Pericardium fibroblast (primary cell): ENCODE measurements at places on chromosomes 6 and 20. TPM values are rescaled to one million over a fixed set of nuclear protein-coding genes. Genes with fewer than 3 reads are reported as not detected.

The MRAP2 gene
- total RNA-seq = not detected in 2 replicates

The NKAIN4 gene
- 0.17 TPM in 1 of 2 replicates, not detected in the other for total RNA-seq

The ZNF311 gene
- 0.26 and 1.8 TPM in 2 replicates for total RNA-seq

The PTCRA gene
- not detected in 2 replicates for total RNA-seq

The ADGB gene
- not detected in 2 replicates for total RNA-seq

The HLA-DMA gene
- 4.3 and 7.8 TPM in 2 replicates for total RNA-seq

The CD2AP gene
- total RNA-seq = 2.8 and 5.4 TPM in 2 replicates

The COL9A3 gene
- 55.6 and 133 TPM in 2 replicates for total RNA-seq

The TGM3 gene
- total RNA-seq = under 0.01 TPM in 1 of 2 replicates, not detected in the other
